Smooth muscle cell of trachea (primary cell): ENCODE measurements at places on chromosomes 5 and 9. TPM values are rescaled to one million over a fixed set of nuclear protein-coding genes. Genes with fewer than 3 reads are reported as not detected.

GBGT1 gene
- total RNA-seq, result 3.1 and 5.6 TPM in 2 replicates

THBS4 gene
- 0.87 and 11.9 TPM in 2 replicates for total RNA-seq

PALM2AKAP2 gene
- total RNA-seq, result 4.4 and 5.1 TPM in 2 replicates

PCDHGA10 gene
- total RNA-seq, result 13.8 and 14.7 TPM in 2 replicates

TMEM215 gene
- total RNA-seq, result not detected in 2 replicates

STK32A gene
- total RNA-seq, result 0.44 and 0.83 TPM in 2 replicates

MSX2 gene
- 1.9 and 15.9 TPM in 2 replicates for total RNA-seq

LIFR gene
- total RNA-seq, result 23.4 and 29.8 TPM in 2 replicates

ANKRD34B gene
- not detected in 2 replicates for total RNA-seq

NUTM2F gene
- total RNA-seq, result not detected in 2 replicates

TRIM36 gene
- 0.29 and 0.33 TPM in 2 replicates for total RNA-seq

UGT3A1 gene
- total RNA-seq, result not detected in 2 replicates

FREM1 gene
- 0.15 and 0.17 TPM in 2 replicates for total RNA-seq

FOXD4L5 gene
- 0.15 and 0.17 TPM in 2 replicates for total RNA-seq

GRXCR2 gene
- not detected in 2 replicates for total RNA-seq

PSAT1 gene
- 35.9 and 43.5 TPM in 2 replicates for total RNA-seq

TEK gene
- total RNA-seq, result 6.4 and 9.3 TPM in 2 replicates

PCDHB3 gene
- total RNA-seq, result 0.29 and 0.50 TPM in 2 replicates

NDST1 gene
- 63.0 and 103 TPM in 2 replicates for total RNA-seq

PCDHAC1 gene
- total RNA-seq, result under 0.01 TPM in 2 replicates

IL31RA gene
- 0.66 and 3.3 TPM in 2 replicates for total RNA-seq

APBA1 gene
- 14.7 and 21.0 TPM in 2 replicates for total RNA-seq

PAPPA gene
- 8.7 and 62.7 TPM in 2 replicates for total RNA-seq

GLRA1 gene
- total RNA-seq, result not detected in 2 replicates

GRM6 gene
- total RNA-seq, result not detected in 2 replicates

ZFP2 gene
- 1.6 and 1.8 TPM in 2 replicates for total RNA-seq

CORO2A gene
- 0.15 and 0.33 TPM in 2 replicates for total RNA-seq

GCNT4 gene
- total RNA-seq, result 1.6 and 2.3 TPM in 2 replicates

FAM114A2 gene
- total RNA-seq, result 35.9 and 50.6 TPM in 2 replicates
